ENCODE measurements at places on chromosomes 3 and 15.

DNA sequence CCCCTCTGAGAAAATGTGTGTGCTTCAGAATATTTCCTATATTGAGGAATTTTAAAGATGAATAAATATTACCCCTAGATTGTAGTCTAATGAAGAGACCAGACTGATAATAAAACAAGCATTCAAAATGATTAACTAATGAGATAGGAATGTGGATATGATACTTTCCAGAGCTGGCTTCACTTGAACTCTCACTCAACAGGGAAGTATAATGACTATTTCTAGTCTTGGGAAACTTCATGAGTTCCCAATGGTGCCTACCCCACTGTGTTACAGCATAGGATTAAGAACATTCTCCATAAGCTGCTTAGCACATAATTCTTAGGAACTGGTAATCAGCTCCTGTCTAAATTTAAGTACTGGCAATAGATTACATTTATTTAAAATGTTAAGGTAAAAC is 261.5 kb upstream of the ZNF385D start:
- DNase-seq = no peak

GRCh38 chr3:105866656-105867653 is 1.9 kb downstream of the CBLB start:
- DNase-seq = no peak

- no peak for DNase-seq
Measured at GRCh38 chr3:71657831-71658530, 67.2 kb downstream of the EIF4E3 start.

DNA sequence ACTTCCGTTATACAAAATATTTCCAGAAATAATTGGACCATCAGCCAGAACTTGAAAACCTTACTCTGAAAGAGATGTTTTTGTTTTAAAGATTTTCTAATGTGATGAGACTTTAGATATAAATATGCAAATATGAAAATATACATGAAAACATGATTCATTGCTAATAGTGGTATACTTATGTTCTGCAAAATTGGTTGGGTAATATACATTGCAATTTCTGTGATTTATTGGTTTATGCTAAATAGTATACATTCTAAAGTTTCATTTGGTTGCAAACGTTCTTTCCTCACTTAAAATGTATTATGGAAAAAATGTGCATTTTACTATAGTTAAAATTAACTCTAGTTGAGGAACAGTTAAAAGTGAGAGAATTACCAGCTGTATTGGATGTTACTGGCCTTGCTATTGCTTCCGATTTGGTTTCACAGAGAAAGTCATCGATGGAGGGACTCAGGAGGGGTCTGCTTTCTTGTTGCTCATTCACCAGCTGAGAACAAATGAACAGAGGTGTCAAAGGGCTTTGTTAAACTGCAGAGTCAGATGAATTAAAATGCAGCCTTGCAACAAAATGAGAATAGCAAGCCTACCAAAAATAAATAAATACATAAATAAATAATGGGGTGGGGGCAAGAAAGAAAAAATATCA is 149.3 kb downstream of the PEX5L start:
- no peak for DNase-seq

- DNase-seq = no peak
Measured at GRCh38 chr3:102398176-102398575, 36.6 kb upstream of the ZPLD1 start.

GRCh38 chr3:15633766-15634598 is 32.4 kb downstream of the BTD start:
- no peak for DNase-seq

- no peak for DNase-seq
Measured at GRCh38 chr3:112751061-112751460, 95.6 kb downstream of the CD200R1L start.

Measured in T-cell (primary cell).